ENCODE measurements at places on chromosomes 3 and 15.

DNA sequence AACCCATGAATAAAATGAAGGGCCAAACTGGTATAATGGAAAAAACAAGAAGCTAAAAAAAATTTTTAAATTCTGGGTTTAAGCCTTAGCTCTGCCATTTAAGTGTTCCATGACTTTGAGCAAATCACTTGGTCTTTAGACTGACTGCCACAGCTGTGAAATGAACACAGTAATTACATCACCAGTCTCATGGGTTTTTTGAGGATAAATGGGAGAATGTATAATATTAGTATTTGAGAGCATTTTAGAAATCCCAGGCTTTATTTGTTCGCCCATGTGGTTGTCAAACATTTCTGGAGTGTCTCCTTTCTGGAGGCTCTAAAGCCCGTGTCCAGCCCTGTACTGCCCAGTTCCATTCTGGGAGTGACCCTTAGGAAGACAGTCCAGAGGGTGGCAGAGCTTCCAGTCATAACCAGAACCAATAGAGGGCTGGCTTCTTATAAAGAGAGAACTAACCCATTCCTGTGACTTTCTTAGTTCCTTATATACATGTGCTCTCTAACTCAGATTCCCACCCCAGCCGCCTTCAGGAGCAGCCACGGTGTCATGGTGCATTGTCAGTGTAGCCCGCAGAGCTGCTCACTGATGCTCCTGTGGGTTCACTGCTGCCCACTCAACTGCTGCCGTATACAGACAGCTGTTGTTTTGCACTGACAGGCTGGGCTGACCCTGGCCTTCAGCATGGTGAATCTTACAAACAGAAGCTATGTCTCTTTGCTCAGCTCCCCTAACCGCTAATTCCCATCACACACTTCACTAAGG is 44.7 kb downstream of the BOC start:
- DNase-seq: no peak

DNA sequence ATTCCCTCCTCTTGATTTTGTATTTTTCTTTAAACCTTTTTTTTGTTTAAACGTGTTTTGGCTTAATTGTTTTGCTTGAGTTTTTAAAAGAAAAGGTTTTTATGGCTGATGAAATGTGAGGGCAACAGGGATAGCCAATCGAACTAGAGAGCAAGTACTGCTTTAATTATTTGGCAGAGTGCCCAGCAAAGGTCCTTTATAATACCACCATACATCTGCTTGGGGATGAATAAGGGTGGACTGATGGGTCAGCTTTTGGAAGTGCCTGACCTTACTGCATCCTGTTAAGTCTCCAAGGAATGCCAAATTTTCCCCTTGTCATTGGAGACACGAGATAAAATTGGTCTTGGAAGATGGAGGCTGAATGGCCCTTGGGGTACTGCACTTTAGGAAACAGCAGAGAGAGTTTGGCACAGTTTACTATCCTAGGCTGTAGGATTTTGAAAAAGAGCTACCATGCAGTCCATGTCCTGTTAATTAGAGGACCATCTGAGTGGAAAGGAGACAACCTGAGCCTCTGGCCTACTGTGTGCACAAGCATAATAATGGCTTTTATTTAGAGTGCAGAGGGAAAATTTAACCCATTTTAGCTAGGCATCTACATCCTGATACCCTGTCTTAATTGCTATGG is 19.8 kb upstream of the MTHFS start:
- DNase-seq: no peak

DNA sequence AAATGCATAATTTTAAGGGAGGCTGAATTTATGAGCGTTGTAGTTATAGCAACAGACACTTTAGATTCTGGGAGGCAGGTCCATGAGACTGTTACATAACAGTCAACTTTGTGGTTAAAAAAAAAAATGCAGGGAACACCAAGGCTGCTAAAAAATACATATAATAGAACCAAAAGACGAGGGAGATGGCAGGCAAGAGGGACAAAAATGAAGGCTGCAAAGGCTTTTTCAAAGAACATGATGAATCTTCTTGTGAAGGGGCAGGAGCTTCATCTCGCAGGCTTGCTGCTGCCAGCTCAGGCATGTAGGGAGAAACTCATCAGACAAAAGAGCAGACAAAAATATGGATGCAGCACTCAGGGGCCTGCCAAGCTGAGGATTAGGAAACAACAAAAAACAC is 243.9 kb downstream of the SHQ1 start:
- no peak for DNase-seq

DNA sequence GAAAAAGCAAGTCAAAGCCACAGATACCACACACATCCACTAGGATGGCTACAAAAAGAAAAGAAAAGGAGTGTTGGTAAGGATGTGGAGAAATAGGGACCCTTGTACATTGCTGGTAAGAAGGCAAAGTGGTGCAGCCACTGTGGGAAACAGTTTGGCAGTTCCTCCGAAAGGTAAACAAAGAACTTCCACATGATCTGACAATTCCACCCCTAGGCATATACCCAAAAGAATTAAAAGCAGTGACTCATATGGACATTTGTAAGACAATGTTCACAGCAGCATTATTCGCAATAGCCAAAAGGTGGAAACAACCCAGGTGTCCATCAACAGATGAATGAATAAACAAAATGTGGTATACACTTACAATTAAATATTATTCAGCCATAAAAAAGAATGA is 22.2 kb upstream of the GMPPB start:
- no peak for DNase-seq

- DNase-seq: no peak
These were observed 22.2 kb upstream of the SOX2 start for GRCh38 chr3:181689546-181689945.

GRCh38 chr15:82966671-82967071 is 14.2 kb upstream of the HOMER2 start:
- DNase-seq: no peak

GRCh38 chr3:18127174-18127858 is 297.8 kb downstream of the SATB1 start:
- no peak for DNase-seq

- DNase-seq: no peak
These were observed 42.0 kb downstream of the BFSP2 start for GRCh38 chr3:133441867-133442270.

DNA sequence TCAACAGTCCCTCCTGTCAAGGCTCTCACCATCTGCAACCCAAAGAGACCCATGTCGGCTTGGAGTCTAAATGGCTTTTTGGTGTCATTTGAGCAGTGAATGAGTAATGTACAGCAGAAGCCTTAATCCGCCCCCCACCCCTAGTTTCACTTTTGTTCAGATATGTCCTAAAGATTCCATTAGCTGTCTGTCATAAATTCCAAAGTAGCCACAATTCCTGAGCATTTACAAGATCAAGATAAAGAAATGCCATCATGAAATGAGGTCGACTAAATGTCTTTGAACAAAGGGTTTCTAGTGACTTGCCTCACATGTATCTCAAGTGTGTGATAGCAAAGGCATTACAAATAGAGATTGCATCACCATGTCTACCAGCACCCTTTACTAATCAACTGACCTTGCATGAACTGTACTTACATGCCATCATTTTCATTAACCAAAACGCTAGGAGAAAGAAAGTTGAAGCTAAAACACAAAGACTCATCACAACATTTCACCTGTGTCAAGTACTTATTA is 123.8 kb upstream of the PHLDB2 start:
- DNase-seq: no peak

DNA sequence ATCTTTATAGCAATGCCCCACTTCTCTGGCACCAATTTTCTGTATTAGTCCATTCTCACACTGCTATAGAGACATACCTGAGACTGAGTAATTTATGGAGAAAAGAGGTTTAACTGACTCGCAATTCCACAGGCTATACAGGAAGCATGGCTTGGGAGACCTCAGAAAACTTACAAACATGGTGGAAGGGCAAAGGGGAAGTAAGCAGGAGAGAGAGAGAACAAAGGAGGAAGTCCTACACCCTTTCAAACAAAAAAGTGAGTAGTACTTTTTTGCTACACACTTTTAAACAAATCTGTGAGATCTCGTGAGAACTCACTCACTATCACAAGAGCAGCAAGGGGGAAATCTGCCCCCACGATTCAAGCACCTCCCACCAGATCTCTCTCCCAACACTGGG is 67.8 kb upstream of the ZBED2 start:
- DNase-seq: no peak

- peak; percentile 96 for DNase-seq
These were observed at the start of gene OXSR1 for GRCh38 chr3:38164952-38165721. Gene OXSR1 (plus strand): TSS chr3:38165537. CDS start chr3:38165877, 340 bp downstream.

DNA sequence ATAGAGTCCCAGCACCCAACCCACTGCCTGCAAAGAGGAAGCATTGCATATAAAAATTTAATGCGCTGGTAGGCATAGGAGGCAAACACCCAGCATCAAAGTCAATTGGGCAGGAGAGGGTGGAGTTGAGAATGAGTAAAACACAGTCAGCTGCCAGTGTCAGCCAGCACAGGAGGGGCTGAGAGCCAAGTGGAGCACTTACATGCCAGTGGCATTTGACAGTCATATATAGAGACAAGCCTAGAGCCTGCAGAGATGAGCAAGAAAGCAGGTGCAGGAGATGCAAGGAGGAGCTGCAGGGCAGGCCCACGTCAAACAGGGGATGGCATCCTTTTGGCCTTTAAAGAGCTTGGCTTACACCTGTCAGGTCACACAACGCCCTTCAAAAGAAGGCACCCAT is 27.6 kb upstream of the ZFAND6 start:
- DNase-seq: no peak

GRCh38 chr3:8996681-8997121 is 33.4 kb upstream of the RAD18 start:
- DNase-seq: no peak

DNA sequence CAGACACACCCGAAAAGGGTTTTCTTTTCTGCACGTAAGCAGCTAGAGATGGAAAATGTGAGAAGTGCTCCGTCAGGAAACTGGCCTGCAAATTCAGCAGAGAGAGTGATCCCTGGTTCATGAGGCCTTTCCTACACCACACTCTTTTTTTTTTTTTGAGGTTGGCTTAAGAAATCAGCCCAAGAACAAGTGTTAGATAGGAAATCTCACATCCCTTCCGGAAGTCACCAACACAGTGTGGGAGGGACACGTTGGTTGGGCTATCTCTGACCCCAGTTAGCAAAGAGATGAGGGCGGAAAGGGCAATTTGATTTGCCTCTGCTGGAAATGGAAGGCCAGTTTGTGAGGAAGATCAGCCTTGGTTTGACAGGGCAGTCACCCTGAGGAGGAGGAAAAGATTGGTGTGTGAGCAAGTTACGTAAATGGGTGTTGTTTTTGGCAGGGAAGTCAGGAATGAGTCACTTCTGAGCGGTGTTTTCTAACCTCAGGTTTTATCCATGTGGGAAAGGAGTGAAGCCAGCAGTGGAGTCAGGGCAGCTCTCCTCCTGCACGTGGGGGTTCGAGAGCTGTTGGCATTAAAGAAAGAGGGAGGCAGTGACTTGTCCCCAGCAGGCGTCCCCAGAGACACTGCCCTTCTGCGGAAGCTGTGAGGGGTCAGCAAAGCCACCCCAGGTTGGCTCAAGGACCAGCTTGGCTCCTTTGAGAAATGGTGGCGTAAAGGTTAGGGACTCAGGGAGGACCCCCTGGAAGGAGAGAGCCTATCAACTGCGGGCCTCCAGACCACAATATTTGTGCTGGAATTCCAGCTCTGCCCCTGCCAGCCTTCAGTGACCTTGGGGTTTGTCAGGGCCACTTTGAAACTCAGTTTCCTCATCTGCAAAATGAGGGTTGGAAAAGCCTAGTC is 237.6 kb upstream of the BHLHE40 start:
- DNase-seq: no peak

DNA sequence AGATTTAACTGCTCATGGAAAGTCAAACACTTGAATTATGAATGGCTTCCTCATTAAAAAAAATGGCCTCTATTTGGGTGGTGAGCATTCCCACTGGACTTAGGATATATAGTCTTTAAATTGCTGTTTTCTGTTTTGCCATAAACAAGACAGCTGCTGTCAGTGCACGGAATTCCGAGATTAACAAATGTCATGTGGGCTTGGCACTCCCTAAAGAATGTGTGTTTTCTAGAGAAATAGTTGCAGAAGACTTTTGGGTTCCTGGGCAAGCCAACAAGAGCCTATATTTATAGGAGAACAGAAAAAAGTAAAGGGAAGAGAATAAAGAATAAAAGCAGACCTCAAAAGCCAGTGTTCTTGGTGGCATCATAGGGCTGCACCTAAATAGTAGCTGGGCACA is 13.6 kb upstream of the TFG start:
- DNase-seq: no peak

- DNase-seq: no peak
These were observed 16.9 kb downstream of the POPDC2 start for GRCh38 chr3:119643528-119643927.

DNA sequence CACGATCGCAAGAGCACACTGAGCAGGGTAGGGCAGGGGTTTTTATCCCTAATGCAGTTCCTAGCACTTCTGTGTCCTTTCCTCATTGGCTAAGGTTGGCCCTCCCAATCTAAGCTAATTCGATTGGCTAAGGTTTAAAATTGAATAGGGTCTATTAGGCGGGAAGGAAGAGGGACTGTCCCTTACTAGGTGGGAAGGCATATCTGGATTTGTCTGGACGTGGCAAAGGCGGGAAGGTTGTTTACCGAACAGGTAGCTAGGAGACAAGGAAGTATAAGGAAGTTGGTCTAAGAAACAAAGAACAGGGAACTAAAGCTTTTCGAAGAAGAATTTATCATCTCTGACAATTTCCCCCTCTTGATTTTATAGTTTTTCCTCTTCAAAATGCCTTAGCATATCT is 24.8 kb upstream of the ATG7 start:
- DNase-seq: no peak

GRCh38 chr3:119295816-119296726 is 1.9 kb downstream of the ARHGAP31 start:
- DNase-seq: no peak

DNA sequence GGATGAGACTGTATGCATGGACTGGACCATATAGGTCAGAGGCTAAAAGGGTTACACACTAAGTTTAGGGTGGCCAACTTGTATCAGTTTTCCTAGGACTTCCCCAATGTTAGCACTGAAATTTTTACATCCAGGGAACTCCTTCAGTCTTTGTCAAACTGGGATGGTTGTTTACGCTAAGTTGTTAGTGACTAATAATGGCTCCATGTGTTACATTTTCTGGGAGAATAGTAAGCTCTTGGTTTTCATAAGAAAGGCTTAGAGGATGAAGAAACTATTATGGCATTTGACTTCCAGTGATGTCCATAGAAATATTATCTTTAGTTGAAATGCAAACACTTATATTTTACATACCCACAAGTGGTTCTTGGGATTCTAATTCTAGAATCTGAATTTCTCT is 57.9 kb upstream of the ST3GAL6 start:
- no peak for DNase-seq

GRCh38 chr3:179028408-179028807 is 43.2 kb downstream of the ZMAT3 start:
- DNase-seq: no peak

DNA sequence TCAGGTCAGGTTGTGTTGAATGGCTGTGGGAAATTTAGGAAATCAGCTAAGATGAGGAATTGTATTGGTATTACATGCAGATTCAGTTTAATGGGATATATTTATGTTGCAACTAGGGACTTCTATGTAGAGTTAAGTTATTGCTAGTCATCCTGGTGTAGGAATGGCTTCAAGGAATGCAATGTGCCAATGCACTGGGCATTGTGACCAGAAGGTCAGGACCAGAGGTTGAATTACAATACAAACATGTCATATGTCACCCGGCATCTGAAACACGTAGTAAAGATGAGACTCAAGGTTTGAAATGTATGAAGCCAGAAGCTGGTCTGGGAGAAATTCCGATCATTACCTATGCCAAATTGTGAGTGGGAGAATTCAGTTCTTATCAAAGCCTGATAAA is 11.7 kb upstream of the GAP43 start:
- DNase-seq: no peak

- no peak for DNase-seq
These were observed 609.7 kb downstream of the PDCD6IP start for GRCh38 chr3:34408088-34408487.
